ENCODE measurements at places on chromosomes 2 and 18.

DNA sequence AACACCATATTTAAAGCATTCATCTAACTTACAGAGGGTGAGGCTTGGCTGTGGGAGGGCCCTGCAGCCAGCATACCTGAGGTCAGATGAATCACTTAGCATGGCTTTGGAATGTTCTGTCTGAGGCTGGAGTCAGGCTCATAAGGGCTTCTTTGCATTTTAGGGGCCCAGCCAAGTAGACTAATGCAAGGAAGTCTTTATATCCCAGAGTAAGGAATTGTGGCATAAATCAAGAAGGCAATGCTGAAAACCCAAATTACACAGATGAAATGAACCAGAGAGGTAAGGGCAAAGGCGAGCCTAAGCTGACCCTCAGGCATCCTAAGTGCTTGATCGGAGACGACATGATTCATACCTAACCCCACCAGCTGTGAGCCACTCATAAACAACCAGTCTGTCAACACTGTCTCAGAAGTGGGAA lies 383.6 kb downstream of the DCC start:
- no peak for DNase-seq

DNA sequence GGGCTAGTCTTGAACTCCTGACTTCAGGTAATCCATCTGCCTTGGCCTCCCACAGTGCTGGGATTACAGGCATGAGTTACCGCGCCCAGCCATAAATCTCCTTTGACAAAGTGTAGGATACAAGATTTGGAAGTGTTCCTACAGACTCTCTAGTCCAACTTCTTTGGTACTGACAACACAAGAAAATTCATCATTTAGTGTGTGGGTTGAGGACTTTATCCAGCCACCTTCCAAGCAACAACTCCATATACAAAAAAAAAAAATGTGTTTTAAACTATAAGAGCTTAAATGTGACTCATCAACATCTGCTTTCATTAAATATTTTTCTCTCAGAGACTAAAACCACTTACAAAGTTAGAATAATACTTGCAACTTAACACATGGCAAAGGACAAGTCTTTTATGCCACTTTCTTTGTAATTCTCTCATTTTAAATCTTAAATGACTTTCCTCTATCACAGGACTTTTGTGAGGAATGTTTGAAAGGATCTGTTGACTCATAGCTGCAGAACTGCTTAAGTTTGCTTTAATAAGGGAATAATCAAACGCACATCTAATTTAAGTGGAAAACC lies 46.2 kb upstream of the ITGAV start:
- DNase-seq, result no peak

DNA sequence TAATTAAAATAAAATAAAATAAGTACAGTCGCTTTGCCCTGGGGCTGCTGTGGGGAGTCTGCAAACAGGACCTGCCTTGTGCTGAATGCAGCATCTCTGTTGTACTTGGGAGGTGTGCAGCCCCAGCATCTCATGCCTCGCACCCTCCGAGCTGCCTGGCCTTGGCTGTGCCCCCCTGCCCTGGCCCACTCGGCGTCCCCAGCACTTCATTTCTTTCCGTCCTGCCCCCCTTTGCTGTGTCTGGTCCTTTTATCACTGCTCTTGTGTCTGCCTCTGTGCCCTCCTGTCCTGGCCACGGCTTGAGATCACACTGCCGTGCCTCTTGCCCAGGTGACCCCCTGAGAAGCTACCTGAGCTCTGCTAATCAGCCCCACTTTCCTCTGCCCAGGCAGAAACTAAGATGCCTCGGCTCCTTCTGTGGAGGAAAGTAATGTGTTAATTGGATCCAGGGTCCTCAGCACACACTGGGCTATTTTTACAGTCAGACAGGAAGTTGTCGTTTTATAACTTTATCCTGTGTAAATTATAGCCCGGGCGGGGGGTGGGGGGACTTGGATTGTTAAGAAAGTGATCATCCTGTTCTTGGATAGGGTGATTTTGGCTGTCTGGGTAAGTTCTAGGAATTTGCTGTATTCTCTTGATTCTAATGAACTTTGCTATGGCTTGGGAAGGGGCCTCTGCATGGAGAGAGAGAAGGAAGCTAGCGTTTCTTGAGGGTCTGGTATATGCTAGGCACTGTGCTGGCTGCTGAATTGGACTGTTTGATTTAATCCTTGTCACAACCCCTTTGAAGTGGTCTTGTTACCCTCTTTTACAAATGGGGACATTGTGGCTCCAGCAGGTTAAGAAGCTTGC lies 69.4 kb downstream of the AGAP1 start:
- no peak for DNase-seq

GRCh38 chr2:66578054-66578686 lies 143.2 kb downstream of the MEIS1 start:
- no peak for DNase-seq

GRCh38 chr18:23845988-23846630 lies 156.9 kb downstream of the LAMA3 start:
- DNase-seq, result no peak

GRCh38 chr2:71064110-71064611 lies 4.3 kb upstream of the NAGK start:
- DNase-seq, result no peak

DNA sequence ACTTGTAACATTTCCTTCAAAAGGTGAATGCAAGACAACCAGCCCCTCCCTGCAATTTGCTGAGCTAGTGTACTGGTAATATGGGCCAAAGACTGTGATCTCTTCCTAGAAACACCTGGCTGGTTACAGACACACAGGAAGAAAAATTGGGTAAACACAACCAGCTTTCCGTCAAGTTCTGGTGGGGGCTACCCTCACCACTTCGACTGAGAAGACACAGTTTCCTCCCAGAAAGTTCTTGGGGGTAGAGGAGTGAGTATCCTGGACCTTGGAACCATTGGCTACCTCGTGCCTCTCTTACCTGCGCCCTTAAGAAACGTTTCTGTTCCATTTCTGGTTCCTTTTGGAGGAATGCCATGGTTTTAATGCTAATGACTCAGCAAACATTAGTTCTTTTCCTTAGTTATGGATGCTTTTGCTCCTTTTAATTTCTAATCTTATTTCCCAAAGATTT lies 120.9 kb upstream of the DLX2 start:
- no peak for DNase-seq

GRCh38 chr2:207468488-207468887 lies 61.3 kb upstream of the CREB1 start:
- DNase-seq, result no peak

DNA sequence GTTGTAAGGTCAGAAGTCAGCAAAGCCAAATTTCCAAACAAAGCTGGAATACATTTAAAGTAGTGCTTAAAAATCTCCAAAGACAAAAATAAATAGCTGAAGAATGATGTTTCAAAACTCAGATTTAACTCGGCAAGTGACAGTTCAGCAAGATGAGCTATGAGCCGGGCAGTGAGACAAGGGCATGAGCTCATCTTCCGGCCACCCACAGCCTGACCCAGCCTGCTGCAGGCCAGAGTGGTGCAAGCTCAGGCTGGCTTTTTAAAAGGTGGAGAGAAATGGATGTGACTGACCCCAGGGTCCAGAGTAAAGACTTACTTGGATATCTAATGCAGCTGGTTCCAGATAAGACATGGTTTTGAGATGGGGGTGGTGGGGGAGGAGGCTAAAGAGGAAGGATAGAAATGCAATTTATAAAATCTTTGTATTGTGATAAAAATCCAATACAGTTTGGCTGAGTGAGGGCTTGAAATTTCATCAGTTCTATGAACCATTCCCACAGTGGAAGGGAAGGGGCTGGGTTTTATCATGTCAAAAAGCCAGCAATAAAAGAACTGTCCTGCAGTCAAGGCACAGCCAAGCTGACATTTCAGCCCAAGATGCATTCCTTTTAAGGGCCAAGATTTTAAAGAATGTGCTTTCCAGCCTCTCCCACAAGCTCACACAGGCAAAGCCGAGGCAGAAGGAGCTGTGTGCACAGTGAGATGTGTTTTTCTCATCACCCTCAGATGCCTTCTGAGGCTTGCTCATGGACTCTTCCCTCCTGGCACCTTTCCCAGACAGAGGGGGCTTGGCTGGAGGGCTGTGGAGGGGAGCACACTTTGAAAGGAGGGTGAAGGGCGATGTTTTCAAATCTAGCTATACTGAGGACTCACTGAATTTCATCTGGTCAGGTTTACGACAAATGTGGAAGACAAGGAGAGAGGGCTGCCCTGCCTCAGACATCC lies 97.9 kb upstream of the KLHL29 start:
- DNase-seq, result no peak

GRCh38 chr2:138277062-138277461 lies 224.5 kb upstream of the SPOPL start:
- no peak for DNase-seq

DNA sequence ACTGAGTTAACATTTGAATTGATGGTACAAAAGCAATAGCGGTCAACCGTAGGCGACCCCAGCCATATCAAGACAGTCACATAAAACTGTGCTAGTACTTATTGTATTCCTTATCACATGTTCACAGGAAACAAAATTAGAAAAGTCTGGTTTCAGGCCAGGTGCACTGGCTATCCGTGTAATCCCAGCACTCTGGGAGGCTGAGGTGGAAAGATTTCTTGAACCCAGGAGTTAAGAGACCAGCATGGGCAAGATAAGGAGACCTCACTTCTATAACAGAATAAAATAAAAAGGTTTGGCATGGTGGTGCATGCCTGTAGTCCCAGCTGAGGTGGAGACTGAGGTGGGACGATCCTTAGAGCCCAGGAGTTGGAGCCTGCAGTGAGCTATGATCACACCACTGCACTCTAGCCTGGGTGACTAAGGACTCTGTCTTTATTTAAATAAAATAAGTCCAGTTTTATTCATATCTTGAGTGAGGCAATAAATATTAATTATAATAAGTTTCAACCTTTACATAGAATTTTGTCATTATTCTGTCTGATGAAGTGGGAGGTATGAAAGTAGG lies 84.1 kb upstream of the RGPD4 start:
- DNase-seq, result no peak

DNA sequence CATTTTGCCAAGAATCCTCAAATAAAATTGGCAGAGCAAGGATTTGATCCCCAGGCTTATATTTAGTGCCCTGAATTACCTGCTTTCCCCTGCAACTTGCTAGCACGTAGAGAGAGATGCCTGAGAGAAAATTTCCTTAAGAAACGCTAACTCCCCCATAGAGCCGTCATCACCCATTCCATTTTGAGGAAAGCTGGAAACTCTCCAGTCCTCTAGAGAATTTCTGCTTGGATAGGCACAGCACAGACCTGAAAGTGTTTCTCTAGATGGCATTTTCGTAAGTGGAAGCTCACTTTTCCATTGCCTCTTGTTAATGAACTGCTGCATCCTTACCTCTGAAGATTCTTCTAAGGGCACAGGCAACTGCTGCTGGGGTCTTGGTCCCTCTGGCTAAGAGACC lies 277.8 kb upstream of the SIX2 start:
- DNase-seq, result no peak

GRCh38 chr2:151277067-151277466 lies 12.4 kb downstream of the NMI start:
- no peak for DNase-seq

DNA sequence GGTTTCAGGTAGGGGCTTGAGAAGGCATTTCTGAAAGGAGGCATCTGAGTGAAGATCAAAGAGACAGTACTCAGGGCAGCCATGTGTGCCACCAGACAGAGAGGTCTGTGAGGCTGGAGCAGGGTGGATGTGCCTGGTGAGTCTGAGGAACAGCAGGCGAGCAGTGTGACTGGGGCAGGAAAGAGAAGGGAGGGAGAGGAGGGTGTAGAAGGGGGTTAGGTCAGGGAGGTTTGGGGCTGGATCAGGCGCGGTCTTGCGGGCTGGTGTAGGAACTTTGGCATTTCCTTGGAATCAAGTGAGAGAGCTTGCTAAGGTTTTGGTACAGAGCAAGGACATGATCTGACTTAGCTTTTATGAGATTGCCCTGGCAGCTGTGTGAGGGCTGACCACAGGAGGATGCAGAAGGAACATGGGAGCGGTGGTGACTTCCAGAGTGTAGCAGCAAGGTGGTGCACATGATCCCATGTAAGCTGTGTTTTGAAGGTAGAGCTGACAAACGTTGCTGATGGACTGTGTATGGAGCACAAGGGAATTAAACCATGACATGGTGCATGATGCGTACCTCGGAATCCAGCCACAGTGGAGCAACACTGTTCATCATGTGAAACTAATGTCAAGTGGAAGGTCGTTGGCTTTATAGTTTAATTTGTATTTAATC lies 13.9 kb downstream of the RAB31 start:
- DNase-seq, result no peak

GRCh38 chr2:149653831-149654445 lies 66.4 kb upstream of the MMADHC start:
- no peak for DNase-seq

- no peak for DNase-seq
These were observed 11.1 kb downstream of the TEX51 start for GRCh38 chr2:126909781-126910180.

DNA sequence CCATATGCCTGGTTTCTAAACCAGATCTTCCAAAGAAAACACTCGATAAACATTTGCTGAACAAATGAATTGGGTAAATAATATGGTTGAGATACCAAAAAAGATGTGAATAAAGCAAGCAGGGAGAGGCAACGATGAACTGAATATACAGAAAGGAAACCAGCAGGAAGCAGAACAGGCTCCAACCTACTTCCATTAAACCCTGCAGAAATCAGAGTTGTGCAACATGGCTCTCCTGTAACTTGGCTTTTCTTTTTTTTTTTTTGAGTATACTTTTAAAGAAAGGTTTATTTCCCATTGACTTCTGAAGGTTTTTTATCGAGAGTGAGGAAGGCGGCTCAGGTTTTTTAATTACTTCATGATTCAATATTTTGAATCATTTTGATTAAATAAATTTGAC lies 23.5 kb downstream of the ITSN2 start:
- no peak for DNase-seq

DNA sequence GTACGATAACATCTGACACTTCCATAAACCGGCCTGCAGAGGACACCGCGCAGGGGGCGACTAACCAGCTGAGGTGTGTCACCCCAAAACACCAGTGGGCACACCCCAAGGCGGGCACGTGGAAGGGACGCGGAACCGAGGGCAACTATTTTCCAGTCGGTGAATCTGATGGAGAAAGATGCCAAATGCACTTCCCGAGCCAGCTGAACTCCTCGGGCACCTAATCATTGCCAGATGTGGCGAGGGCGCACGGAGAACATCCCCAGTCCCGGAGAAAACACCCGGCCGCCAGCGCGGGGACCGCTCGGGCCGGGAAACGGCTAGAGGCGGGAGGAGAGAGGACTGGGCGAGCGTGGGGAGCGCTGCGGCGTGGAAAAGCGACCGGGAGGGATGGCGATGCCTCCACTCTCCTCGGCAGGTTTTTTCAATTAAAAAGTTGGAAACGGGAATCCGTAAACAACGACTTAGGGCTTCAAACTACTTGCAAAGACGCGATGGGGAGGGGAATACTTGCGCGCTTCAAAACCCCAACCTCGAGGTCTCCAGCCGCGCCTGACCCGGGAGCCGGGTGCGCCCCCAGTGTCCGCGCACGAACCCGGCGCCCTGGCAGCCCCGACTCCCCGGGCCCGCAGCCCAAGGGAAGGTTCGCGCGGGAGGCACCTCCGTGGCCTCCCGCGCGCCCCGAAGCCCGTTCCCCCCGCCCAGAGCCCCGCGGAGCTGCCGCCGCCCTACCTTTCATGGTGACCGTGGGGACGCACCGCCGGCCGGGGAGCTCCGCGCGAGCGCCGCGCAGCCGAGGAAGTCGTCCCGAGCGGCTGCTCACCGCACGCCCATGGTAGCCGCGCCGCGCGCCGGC lies 497 bp downstream of the COLEC12 start:
- no peak for DNase-seq

All from stimulated activated CD4-positive, alpha-beta T cell treated with anti-CD3 and anti-CD28 coated beads, Interleukin-4, amount 100 ng/mL, for 4 hours (primary cell).